ENCODE measurements at places on chromosomes 4 and X. TPM values are rescaled to one million over a fixed set of nuclear protein-coding genes. Genes with fewer than 3 reads are reported as not detected.

DNA sequence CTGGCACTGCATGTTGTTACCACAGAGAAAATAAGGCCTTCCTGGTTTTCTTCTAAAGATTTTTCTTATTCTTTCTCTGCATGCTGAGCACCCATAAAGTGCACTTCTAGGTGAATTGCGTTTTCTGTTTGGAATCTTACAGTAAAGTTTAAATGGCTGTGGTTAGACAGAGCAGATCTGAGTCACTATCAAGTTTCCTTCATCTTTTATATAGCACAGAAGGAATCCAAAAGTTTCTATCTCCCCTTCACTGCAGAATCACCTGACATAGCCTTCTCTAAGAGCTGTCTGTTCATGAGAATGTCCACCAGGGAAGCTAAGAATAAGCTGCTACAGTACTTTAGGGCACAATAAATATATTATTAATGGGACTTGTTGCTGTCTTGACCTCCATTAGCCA, 455.5 kb upstream of the FAM241A start:
- DNase-seq: no peak

DNA sequence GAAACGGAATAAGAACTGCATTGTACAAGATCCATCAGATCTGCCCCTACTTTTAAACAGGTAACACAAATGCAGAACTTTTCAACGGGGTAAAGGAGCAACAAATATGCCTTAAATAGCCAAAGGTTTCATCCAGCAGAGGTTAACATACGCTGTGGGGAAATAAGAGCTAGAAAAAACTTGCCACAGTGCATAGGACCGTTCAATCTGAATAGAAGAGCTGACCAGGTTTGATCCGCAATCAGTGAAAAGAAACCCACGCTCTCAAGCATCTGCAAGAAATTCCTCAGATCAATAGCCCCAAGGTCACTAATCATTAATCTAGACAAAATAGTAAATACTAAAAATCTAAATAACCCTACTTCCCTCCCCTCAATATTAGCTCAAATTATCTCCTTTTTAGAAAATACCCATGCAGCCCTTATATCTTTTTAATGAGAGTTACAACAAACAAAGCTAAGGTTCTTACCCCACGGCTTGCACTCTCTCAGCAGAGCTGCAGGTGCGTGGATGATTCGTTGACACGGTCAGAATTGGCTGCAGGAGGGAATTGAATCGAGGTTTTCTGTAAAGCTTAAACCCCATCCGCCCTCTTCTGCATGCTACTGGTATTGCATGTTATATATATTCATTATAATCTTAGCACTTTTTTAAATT, at the start of gene TLR10:
Gene TLR10, minus strand, starts transcription at position 539 of the 657 bp plus-strand sequence. CDS start 7,400 bp downstream, outside the sequence.
- DNase-seq: no peak

DNA sequence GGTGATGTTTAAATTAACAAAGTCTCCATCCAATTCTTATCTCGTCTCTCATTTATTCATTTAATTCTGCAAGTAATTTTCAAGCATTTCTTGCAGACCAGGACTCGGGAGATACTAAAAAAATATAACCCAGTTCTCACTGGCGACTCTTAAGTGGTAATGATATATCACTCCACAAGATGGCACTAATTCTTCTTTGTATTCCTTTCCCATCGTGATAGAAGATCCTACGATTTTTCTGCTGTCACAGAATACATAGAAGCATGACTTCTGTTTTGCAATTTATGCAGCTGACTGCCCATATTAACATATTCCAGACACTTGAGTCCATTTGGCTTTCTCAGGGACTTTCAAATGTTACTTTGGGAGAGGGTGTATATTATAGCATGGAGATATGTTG, 64.0 kb upstream of the FGF13 start:
- no peak for DNase-seq

- DNase-seq: no peak
Measured at GRCh38 chr4:78199984-78200383, 142.9 kb downstream of the FRAS1 start.

- DNase-seq: no peak
Measured at GRCh38 chr4:113248320-113248719, 198.9 kb downstream of the ANK2 start.

DNA sequence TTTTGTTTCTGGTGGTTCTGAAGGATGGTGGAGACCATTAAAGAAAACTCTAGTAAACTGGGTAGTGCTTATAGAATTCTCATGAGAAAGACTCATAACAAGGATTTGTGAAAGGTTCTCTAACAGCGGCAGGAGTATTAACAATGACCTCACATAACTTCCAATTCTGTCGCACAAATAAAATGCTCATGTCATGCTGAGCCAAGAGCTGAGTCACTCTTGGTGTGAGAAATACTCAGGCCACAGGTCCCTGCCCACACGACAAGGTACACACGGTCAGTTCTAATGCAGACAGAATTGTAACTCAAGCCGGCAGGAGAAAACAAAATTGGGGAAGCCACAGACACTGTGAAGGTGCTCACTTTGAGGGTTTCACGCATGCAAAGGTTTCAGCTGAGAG, 34.4 kb upstream of the C4orf50 start:
- no peak for DNase-seq

DNA sequence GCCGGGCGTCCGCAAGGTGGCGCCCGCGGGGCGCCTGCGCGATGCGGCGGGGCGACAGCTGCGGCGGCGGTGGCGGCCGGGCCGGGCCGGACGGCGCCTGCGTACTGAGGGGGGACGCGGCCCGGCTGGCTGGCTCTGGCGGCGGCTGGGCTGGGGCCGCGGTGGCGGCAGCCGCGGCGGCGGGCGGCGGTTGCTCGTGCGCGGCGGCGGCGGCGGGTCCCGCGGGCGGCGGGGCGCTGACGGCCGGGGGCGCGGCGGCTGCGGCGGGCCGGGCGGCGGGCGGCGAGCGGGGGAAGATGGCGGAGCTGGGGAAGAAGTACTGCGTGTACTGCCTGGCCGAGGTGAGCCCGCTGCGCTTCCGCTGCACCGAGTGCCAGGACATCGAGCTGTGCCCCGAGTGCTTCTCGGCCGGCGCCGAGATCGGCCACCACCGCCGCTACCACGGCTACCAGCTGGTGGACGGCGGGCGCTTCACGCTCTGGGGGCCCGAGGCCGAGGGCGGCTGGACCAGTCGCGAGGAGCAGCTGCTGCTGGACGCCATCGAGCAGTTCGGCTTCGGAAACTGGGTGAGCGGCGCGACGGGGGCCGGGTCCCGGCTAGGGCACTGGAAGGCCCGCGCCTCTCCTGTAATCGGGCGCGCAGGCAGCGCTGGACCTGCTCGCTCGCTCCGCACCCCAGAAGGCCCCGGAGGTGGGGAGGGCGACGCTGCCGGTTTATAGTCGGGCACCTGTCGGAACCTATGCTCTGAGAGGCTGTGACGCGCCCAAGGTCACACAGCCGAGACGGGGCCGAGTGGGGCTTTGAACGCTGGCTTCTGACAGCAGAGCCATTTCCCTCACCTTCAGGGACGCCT, at the start of gene TADA2B:
Gene TADA2B, plus strand, starts transcription at position 89 of the 853 bp plus-strand sequence. Its CDS starts 208 bp downstream, at position 297.
- DNase-seq: no peak

DNA sequence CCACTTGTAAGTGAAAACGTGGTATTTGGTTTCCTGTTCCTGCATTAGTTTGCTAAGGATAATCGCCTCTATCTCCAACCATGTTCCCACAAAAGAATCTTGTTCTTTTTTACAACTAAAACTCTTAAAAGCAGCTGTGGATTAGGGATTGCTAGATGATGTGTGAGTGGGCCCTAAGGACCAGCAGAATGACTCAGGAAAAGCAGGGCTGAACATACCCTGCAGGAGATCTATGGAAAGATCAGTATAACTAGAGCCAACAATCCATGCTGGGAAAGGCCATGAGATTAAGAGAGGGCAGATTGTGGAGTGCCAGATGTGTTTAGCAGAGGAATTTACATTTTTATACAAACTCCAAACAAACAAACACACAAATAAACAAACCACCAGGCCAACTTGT, 128.4 kb upstream of the TMEM164 start:
- no peak for DNase-seq

DNA sequence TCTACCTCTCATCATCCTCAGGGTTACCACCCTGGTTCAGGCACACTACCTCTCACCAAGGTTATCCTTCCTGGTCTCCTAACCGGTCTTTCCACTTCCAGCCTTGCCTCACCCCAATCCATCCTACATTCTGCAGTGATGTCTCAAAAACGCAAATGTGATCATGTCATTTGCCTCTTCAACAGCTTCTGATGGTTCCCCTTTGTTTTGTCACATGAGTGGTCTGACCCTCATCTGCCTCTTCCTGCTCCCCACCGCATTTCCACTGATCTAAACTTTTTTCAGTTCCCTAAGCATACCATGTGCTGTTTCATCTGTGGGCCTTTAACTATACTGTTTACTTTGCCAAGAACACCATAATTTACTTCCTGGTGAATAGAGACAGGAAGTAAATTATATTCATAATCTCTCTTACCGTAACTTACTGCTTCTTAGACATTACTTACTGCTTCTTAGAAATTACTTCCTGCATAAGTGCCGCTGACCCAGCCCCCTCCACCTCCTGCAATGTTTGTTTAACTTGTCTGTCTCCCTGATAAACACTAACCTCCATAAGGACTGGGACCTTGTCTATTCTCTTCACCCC, 27.1 kb upstream of the NSUN7 start:
- no peak for DNase-seq

DNA sequence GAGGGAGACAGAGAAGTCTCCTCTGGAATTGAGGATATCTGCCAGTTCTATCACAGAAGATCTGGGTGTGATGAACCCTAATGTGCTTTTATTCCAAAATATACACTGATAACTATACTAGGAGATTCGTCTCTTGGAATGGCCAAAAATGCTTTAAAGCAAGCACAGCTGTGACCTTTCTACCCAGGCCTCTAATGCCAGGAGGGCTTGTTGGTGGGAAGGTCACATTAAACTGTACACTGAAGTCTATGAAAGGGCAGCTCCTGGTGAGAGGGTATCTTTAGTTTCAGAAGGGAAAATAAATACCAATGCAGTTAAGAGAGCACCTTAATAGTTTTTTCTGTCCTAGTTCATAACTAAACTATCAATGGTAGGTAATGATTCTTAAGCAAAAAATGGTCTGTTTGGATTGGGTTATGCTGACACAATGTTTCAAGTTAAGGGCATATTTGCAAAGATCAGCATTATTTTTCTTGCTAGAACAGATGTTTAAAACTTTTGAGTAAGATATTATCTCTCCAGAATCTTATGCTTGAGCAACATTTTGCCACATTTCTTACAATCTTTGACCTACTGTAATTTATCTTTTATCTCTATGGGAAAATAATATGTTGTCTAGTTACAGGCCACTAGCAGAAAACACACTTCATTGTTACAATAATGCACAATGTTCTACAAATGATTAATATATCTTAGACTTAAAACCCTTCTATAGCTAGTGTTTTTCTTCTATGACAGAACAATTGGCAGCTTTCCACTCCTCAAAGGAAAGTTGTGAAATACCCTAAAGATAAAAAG, 59.6 kb downstream of the SEC24D start:
- DNase-seq: no peak

GRCh38 chrX:9207142-9207541, 173.2 kb upstream of the FAM9B start:
- DNase-seq: no peak

DNA sequence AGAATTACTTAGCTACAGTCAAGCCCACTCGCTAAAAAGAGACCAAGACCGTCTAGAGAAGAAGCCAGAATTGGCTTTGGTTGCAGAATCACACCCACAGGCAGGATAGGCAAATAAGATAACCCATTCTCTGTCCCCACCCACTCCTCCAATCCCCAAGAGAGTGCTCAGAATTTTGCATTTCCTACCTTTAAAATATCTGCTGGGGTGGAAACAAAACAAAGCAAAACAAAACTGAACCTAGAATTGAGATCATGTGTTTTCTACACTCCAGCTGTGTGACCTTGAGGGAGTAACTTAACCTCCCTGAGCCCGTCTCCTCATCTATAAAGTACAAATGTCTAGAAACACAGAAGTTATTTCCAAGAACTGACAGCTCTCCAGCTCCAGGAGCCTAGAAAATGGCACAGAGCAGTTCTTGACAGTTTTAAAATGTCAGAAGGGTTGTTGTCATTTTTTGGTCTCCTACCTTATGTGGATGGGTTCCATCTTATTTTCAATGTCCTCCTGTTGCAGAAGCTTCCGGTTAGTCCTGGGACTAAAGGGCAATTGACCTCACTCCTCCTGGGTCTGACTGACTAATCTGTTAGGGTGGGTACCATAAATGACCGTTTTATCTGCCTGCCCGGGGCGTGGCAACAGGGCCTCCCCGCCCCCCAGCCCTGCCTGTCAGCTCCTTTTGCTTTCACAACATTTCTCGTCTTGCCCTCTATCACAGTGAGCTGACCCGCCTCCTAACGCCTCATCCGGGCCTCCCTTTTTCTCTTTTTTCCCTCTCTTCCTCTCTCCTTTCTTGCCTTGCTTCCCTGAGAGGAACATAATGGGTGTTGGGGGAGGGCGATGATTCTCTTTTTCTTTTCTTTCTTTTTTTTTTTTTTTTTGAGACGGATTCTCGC, 114.0 kb downstream of the RBM47 start:
- DNase-seq: no peak

DNA sequence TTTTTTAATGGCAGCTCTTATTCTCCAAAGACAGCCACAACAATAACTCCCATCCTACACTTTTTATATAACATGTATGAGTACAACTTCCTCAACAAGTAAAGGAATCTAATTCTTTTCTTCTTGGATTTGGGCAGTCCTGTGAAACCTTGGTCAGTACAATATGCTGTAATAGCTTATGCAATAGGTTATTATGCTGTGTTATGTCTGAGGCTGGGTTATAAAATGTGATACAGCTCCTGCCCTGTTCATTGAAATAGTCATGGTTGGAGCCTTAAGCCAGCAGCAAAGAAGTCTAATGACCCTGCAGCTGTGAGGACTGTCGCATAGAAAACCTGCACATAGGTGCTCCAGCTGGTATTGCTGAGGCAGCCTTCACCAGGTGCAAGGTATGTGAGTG, 215.8 kb upstream of the RASGEF1B start:
- no peak for DNase-seq

GRCh38 chr4:86160426-86160825, 199.4 kb downstream of the MAPK10 start:
- no peak for DNase-seq

- DNase-seq: no peak
Measured at GRCh38 chrX:74890676-74891430, 34.4 kb downstream of the NEXMIF start.

Gene NPY1R
- 5.1 TPM for total RNA-seq

Gene ANAPC10
- 51.1 TPM for total RNA-seq

Gene FAM236B
- not detected for total RNA-seq

Gene TCEAL2
- total RNA-seq: 1.8 TPM

Gene PROM1
- total RNA-seq: 30.5 TPM

Gene NSG1
- 5.4 TPM for total RNA-seq

Gene PPP2R2C
- 3.0 TPM for total RNA-seq

Gene NDST3
- 2.2 TPM for total RNA-seq

Gene MXRA5
- total RNA-seq: 100 TPM

Gene CFI
- 52.0 TPM for total RNA-seq

Gene ARL9
- 0.32 TPM for total RNA-seq

Gene GIMD1
- not detected for total RNA-seq

Gene SMR3B
- total RNA-seq: not detected

Gene HTN1
- not detected for total RNA-seq

Gene PSMD10
- total RNA-seq: 69.0 TPM
